ENCODE measurements at places on chromosomes 7 and 10.

DNA sequence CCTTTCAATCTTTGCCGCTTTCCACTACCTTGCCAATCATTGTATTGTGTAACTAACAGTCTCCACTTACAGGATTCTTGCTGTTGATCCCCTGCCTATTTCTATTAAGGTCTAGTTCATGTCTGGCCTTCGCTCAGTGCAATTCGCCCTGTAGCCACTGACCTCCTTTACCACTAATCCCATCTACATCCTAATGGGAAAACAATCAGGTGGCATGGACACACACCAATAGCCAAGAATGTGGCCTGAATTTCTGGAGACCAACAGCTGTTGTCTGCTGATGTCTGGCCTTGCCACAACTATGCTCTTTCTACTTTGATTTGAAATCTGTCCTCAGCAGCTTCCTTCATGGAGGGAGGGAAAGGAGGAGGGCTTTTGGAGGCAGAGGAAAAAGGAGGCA lies 546.2 kb downstream of the SORCS3 start:
- no peak for DNase-seq

DNA sequence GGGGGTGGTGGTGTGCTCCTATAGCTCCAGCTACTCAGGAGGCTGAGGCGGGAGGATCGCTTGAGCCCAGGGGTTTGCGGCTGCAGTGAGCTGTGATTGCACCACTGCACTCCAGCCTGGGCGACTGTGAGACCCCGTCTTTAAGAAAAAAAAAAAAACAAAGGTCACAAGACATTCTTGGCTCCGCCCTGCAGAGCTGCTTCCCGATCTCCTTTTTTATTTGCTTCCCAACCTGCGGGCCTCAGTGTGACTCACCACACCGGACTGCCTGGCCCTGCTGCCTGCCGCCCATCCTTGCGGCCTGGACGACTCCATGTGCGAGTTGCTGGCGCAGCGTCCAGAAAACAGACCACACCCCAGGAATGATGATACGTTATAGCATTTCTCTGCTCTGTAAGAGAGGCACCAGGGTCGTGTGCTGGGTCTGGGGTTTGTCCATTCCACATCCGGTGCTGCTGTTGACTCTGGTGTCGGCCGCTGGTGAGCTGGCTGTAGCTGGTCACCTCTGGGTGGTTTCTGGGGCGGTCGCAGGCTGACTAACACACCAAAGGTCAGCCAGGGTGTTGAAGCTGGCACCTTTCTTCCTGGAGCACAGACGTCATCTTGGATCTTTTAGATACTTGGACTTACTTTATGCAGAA lies 123.6 kb downstream of the TCF7L2 start:
- no peak for DNase-seq

GRCh38 chr7:107711301-107711700 lies 32.6 kb upstream of the CBLL1 start:
- no peak for DNase-seq

- no peak for DNase-seq
Observed at GRCh38 chr10:51926337-51926736, 226.9 kb upstream of the CSTF2T start.

- no peak for DNase-seq
Observed at GRCh38 chr10:101379663-101380352, 25.8 kb downstream of the BTRC start.

DNA sequence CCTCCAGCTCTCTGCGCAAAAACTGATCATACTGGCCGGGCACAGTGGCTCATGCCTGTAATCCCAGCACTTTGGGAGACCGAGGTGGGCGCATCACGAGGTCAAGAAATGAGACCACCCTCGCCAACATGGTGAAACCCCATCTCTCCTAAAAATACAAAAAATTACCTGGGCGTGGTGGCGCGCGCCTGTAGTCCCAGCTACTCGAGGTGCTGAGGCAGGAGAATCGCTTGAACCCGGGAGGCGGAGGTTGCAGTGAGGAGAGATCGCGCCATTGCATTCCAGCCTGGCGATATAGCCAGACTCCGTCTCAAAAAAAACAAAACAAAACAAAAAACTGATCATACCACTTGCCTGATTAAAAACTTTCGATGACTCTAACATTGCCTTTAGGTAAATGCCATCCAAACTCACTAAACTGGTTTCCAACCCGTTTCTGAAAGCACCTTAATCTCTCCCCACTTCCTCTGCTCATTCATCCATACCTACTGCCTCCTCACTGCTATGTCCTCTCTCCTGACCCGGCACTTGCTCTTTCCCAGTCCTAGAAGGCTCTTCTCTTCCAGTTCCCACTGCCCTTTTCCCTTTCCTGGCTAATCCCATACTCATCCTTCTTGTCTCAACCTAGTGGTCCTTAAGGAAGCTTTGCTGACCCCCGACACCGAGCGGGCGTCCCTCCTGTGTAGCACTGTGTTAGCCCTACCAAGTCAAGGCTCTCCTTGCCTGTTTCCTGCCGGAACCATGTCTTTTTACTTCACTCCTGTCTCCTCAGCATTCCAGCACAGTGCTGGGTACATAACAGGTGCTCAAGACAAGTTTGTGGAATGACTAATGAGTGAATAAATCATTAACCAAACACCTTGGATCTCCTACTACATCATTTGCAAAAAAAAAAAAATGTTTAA lies 686 bp upstream of the MIOS start:
- no peak for DNase-seq

DNA sequence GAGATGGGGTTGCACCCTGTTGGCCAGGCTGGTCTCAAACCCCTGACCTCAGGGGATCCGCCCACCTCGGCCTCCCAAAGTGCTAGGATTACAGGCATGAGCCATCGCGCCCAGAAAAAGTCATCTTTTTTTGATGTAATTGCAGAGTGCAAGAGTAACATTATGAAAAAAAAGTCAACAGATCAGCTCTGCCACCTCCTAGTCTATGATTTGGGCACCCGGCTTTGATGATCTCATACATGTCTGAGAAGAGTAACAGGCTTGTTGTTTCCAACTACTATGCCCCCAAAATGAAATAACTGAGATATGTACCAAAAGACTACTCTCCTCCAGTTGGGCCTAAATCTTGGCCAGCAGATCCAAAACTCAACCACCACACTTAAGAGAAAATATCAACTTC lies 40.8 kb downstream of the VOPP1 start:
- no peak for DNase-seq

GRCh38 chr10:71220689-71221540 lies 8.5 kb downstream of the UNC5B start:
- no peak for DNase-seq

DNA sequence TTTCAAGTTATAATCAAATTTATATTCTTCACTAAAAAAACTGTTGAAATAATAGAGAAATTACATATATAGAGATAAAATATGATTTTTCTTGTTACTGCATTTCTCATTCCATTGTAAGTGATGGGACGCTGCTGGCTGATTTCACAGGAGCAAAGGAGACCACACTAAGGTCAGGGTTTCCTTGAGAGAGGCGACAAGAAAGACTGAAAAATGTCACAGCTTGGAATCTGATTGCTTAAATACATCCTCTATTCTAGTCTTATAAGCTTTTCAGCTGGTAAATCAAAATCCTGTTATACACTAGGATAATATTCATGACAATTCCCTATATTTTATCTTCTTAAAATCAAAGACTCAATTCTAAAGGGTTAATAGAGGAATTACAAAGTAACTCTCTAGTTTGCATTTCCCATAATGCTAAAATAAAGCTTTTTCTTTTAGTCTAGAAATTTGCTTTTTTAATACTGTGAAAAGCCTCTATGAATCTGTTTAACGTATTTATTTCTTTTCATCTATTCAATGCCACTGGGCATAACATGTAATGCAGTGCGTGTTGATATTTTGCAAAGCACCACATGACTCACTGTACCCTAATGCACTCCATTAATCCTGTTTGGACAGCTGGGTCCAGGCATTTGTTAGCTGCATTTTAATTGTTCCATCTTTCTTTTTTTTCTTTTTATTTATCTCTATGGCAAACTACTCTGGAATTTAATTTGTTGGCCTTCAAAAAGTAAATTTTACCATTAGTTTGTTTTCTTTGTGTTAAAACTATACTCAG lies 81.7 kb downstream of the RNF32 start:
- no peak for DNase-seq

Data from stimulated activated naive CD8-positive, alpha-beta T cell treated with anti-CD3 and anti-CD28 coated beads, Interleukin-15, Interleukin-2, amounts not matched to agents 100 U/mL and 50 U/mL, for 24 hours (primary cell).